ENCODE measurements at places on chromosomes 3 and 15. TPM values are rescaled to one million over a fixed set of nuclear protein-coding genes. Genes with fewer than 3 reads are reported as not detected.

ISG20 gene
- 48.6 TPM for total RNA-seq

TM4SF18 gene
- total RNA-seq: 0.40 TPM

CDAN1 gene
- 32.5 TPM for total RNA-seq

ANKDD1A gene
- 8.9 TPM for total RNA-seq

PIGBOS1 gene
- total RNA-seq: 8.6 TPM

FRMD5 gene
- 12.2 TPM for total RNA-seq

SLC15A2 gene
- total RNA-seq: 0.91 TPM

OR5H1 gene
- total RNA-seq: not detected

TRPC1 gene
- 1.7 TPM for total RNA-seq

FXR1 gene
- 133 TPM for total RNA-seq

SLC9C1 gene
- total RNA-seq: not detected

CRABP1 gene
- not detected for total RNA-seq

SPATA12 gene
- total RNA-seq: 0.47 TPM

FOXB1 gene
- total RNA-seq: not detected

TIMP4 gene
- total RNA-seq: 7.3 TPM

GUCA1C gene
- total RNA-seq: not detected

TRIM42 gene
- not detected for total RNA-seq

PAQR5 gene
- 16.5 TPM for total RNA-seq

PLSCR2 gene
- total RNA-seq: not detected

STXBP5L gene
- not detected for total RNA-seq

CAMK2N2 gene
- total RNA-seq: 1.2 TPM

ATP1B3 gene
- 20.2 TPM for total RNA-seq

All from PC-3 (cell line).